ENCODE measurements at places on chromosomes 11 and 22. TPM values are rescaled to one million over a fixed set of nuclear protein-coding genes. Genes with fewer than 3 reads are reported as not detected.

DNA sequence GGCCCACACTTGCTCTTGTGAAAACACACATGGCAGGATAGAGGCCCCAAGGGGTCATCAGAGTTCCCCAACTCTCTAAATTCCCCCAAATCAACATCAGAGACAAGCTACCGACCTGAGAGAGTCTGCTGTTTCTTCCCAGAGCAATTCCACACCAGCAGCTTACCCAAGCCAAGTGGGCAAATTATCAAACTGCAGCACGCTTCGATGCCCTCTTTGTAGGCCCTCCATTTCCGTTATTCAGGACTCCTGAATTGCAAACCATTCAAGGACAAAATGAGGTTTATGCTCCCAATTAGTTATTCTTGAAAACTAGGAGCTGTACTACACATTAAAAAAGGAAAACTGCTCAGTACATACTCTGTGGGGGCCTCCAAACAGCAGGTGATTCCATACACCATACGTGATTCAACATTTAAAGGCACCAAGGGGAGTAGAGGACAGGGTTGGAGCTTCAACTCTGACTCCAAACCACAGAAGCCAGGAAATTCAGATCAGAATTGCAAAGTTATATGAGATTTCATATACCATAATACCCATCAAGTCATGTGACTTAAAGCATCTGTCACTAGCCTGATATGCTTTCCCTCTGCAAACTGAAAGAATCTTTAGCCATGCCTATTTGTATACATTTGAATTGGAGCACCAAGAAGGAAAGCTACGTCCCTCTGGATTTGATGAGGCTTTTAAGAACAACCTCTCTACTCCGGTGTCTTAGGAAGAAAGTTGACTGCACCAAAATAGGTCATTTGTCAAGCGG is 234.8 kb downstream of the CADM1 start:
- no peak for DNase-seq

ELP4 gene
- polyA plus RNA-seq, result 23.5 TPM

DNA sequence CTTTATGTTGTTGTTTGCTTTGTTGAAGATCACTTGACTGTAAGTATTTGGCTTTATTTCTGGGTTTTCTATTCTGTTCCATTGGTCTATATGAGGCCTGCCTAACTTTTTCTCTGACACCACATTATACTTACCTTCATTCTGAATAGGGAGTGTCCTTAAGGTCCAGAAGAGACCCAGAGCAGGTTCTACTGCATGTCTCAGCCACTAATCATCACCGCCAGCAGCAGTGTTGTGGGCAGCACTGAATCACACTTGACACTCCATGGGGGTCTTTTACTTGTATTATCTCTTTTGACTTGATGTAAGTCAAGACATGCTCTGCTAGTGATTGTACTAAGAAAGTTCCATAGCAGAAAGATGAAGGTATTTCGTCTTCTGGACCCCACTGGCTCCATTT is 274.9 kb downstream of the TENM4 start:
- DNase-seq, result no peak

DNA sequence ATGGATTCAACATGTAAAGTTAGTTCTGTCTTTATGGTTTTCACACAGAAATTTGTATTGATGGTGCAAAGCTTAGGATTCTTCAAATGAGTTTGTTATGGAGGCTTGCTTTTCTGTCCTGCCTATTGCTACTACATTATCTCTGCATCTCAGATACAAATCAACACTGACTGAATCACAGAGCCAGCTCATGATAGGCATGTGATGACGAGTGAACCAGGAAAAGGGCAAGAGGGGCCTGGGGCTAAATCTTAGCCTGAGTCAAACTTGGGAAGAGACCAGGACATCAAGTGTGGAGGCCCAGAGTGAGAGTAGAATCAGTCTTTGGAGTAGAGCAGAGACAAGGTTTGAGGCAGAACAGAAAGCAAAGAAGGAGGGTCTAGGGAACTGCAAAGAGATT is 107.1 kb upstream of the CD44 start:
- DNase-seq, result no peak

DNA sequence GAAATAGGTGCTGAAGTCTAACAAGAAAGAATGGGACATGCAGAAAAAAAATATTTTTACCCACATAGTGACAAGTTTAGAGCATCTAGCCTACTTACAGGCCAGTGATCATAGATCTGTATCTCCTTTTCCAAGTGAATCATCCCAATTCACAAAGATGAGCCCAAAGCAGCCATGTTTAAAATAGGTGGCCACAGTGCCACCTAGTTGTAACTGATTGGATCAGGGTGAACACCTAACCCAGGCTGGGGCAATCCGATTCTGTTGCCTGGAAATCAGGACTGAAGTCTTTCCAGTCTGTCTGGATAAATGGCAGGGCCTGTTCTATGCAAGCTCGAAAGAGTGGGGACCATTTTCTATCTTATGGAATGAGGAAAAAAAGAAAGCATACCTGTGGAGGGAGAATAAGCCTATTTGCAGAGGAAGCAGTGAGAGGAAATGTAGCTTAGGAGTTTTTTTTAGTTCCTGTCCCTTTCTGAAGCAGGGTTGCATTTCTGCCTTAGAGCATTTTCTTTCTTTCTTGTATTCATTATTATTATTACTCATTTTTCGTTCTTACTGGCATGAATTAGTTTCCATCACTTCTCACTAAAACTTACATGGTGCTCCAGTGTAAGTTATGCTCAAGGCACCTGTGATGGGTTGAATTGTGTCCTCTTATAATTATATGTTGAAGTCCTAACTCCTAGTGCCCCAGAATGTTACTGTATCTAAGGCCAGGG is 113.2 kb upstream of the RAG2 start:
- no peak for DNase-seq

- DNase-seq, result peak; percentile 13
These were observed 185.7 kb downstream of the BLID start for GRCh38 chr11:121930004-121930965.

FAM89B gene
- 26.0 TPM for polyA plus RNA-seq

DNA sequence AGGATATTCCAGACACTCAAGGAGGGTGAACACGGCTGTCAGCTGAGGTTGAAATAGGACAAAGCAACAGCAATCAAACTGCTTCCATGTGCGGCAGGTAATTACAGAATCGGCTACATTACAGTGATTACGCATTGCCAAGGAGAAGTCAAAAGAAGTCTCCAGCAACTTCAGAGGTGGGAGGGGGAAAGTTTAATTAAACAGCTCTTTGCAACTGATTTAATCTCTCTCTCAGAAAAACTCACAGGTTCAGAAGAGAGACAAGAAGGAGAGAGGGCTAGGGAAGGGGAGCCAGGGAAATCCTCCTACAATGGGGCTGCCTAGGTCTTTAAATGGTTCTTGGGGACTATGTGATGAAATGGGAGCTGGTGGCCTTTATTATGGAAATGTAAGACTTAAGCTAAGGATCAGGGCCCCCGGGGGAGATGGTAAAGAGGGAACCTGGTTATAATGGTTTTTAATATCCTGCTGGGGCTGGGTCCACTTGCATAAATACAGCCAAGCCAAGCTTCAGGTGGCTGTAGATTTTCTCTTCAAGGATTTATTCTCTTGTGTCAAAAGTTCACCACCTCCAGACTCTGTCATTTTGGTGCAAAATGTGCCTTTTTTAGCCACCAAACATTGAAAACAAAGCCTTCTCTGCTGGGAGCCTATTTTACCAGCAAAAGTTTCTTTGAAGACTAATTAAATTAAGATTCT is 354.7 kb upstream of the NARS2 start:
- DNase-seq, result no peak

DNA sequence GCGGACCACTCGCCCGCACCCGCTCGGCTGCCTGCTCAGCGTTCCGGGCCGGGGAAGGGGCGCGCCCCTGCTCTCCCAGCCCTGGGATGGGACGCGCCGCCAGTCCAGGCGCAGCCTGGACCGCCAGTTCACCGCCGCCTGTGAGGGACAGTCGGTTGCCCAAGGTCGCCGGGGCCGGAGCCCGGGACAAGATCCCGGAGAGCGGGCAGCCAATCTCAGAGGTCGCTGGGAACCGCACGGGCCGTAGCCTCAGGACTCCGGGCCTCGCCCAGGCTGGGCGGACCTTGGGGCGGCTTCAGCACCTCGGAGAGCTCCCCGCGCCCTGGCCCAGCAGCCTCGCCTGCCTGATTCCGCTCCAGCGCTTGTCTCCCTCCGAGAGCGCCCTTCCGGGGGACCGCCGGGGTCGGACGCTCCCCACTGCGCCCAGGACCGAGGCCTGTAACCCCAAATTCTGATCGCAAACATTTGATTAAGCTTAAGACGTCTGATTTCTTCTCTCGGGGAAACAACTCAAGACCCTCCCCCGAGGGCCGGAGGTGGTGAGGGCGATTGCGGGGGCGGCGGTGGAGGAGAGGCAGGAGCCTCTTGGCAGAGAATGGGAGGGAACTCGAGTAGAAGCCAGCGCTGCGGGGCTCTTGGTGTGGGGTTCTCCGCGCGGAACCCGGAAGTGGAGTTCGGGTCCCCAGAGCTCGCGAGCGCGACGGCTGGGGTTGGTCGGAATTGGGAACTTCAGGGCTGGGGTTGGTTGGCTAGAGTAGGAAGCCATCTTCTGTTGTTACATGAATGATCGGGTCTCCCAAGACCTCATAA is 1.1 kb upstream of the CHRM4 start:
- DNase-seq, result peak; percentile 90

GUCY1A2 gene
- polyA plus RNA-seq, result 26.5 TPM

- no peak for DNase-seq
These were observed 1599.2 kb upstream of the TENM4 start for GRCh38 chr11:81039916-81040524.

FXYD6 gene
- 136 TPM for polyA plus RNA-seq

LYVE1 gene
- 198 TPM for polyA plus RNA-seq

DNA sequence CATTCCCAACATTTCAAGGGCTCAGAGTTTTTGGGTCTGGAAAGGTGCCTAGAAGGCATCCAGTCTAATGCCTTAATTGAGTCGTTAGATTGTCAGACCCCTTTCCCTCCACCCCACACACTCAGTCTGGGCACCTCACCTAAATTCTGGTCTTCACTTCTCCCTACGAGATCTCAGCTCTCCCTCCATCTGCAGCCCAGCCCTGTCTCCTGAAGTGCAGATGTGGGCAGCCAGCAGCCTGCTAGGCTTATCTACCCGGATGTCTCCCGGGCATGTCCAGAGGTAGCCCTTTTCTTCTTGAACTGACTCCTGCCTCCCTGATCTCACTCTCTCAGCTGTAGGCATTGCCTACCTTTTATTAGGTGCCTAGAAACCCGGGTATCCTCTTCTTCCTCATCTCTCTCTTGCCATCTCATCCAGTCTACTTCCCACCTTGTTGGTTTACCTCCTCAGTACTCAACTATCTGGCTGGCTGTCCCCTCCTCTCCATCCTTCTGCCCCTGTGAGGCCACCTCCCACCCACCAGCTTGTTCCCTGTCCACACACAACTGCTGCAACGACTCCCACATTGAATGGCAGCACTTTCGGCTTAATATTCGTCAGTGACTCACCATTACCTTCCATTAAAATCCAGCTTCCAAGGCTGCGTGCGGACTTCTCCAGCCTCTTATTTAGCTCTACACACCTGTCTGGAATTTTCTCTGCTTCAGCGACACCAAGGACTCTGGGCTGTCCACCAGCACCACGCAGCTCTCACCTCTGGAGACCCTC is 6.2 kb downstream of the SEPTIN3 start:
- no peak for DNase-seq

DNA sequence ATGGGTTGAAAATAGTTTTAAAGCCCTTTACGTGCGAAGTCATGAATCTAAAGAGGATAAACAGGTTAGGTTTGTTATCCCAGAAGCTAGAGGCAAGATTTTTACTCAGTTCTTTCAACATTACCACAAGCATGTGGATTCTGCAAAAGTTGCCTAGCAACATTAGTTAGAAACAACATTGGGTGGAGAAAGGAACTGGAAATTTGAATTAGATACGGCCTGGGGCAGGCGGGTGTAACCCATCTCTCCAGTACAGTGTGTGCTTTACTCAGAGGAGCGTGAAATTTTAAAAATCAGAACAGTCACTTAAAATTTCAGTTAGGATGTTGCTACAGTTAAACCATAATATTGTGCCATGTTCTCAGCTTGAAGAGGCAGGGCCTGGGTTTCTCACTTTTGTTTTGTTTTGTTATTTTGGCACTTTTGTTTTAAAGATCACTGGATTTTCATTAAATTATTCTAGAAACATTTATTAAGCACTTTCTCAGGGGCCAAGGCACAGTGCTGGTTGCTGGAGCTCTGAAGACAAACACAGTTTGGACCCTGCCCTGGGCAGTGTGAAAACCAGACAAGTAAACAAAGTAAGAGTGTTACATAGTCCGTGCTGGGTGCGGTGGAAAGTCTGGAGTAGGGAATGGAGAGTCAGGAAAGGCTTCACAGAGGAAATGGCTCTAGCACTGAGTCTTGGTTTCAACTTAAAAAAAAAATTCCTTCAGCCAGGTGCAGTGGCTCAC is 4.4 kb upstream of the WEE1 start:
- no peak for DNase-seq

GRCh38 chr11:11243209-11243589 is 109.9 kb downstream of the CSNK2A3 start:
- no peak for DNase-seq

- DNase-seq, result no peak
These were observed 76.7 kb upstream of the WNT11 start for GRCh38 chr11:76282811-76283595.

- DNase-seq, result no peak
These were observed 24.1 kb downstream of the USP35 start for GRCh38 chr11:78212586-78213371.

OR10D3 gene
- polyA plus RNA-seq, result not detected

SELENOH gene
- polyA plus RNA-seq, result 103 TPM

Measured in left lung (tissue), 14 donors.